Activated CD8-positive, alpha-beta memory T cell treated with anti-CD3 and anti-CD28 coated beads for 1 hour (primary cell): ENCODE measurements at places on chromosomes 7 and 10.

DNA sequence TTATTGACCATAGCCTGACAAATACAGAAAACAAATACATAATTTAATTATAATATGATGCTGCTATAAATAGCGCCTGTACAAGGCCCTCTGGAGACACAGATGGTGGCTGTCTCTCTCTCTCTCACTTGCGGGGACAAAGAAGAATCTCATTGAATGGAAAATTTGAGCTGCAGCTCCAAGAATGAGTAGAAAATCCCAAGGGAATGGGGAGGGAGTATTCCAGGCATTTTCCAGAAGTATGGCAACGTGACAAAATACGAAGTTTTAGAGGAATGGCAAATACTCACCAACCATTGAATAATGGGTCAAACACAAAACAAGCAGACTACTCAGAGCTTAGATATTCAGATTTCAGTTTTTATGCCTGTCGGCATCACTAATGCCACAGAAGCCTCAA is 179.9 kb downstream of the NRP1 start:
- DNase-seq, result no peak

DNA sequence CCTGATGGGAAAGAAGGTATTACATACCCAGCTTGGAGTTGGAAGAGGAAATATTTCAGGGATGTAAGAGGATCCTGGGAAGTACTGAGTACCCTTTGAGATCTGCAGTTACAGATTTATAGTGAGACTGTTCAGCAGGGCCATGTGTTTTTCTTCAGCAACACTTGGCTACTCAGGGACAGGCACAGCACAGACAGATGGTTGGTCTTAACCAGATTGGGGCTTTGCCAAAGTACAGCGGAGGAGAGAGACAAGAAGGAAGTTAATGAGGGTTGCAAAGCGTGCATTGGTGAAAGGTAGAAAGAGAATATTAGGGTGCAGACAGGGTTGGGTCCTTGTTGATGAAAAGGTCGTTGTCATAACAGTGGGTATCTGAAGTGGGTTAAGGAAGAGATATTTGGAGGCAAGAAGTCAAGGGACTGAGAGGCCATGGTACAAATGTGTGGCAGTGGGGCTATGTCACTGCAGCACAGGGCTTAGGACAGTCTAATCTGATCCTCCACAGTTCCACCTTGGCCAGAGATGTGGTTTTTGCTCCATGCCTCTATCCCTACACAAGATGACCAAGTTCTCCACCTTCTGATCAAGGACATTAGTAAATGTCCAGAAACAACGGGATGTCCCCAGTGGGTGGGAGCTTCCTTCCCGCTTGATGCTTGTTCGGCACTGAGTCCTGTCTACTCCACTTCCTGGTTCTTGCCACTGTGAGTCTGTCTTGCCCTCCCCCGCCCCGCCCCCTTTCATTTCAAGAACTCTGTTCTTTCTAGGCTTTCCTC is 18.9 kb upstream of the DNAJC1 start:
- DNase-seq, result peak; percentile 11

DNA sequence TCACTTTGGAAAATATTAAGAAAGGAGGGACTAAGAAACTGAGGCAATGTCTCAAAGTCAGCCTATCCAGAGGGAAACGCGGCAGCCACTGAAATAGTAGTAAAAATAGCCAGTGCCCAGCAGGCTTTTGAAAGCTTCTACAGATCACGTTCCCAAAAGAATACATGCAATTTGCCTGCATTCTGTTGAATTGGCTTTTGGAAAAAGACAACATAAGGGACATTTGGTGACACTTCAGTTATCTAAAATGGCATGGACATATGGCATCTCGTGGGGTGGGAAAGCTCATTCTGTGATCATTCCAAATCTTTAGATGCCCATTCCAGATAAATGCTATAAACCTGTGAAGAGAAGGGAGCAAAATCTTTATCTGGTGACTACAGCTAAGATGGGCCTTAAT is 82.8 kb upstream of the PDE1C start:
- DNase-seq, result no peak

GRCh38 chr7:23477962-23478866 is 7.9 kb upstream of the IGF2BP3 start:
- no peak for DNase-seq

GRCh38 chr7:114264023-114264422 is 150.6 kb upstream of the FOXP2 start:
- no peak for DNase-seq

DNA sequence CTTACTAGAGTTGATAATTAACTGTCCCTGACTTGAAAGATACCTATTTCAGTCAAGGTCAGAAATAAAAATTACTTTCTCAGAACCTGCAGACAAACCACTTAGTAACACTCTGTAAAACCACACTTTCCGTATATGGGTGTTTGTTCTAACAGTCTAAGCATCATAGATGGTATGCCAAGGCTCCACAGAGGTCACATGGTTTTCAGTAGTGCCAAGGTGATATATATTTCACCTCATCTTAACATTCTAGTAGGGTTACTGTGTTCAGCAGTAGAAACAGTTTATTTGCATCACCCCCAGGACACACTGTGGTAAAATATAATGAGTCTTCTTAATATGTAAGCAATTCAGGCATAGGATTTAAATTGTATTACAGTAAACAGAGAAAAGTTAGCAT is 61.5 kb downstream of the KCND2 start:
- DNase-seq, result no peak

DNA sequence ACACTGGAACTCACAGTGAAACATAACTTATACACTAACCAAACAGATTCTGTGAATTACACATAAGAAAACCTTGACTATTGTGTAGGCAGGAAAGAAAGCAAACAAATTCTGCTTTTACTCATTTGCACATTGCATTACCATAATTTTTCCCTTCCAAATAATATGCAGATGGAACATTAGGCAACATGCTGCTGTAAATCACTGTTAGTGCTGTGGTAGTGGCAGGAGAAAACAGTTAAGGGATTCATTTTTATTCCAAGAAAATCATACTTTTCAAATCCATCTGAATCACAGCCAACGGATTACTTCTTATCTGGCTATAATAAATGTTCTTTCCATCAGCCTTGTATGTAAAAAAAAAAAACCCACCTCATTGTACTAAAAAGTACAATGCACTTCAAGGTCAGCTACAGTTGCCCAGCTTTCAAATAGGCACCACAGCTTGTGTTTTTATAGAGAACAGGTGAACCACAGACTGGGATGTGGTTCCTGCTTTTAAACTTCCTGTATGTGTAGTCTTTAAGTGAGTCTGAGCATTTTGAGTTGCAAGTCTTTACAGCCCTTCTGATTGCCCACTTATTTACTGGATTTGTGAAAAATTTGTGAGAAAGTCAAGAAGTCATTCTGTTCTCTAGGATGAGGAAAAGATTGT is 590.0 kb upstream of the SEMA3D start:
- DNase-seq, result no peak

GRCh38 chr7:85413718-85414117 is 226.9 kb upstream of the SEMA3D start:
- no peak for DNase-seq

GRCh38 chr10:59281861-59282260 is 80.5 kb downstream of the FAM13C start:
- no peak for DNase-seq

GRCh38 chr7:158323741-158324396 is 263.8 kb downstream of the PTPRN2 start:
- no peak for DNase-seq

- DNase-seq, result no peak
Observed at GRCh38 chr10:17673471-17674061, 29.6 kb downstream of the STAM start.
